Stimulated activated CD8-positive, alpha-beta memory T cell treated with anti-CD3 and anti-CD28 coated beads, Interleukin-4, amount 100 ng/mL, for 1 hour (primary cell): ENCODE measurements at places on chromosomes 5 and 9.

DNA sequence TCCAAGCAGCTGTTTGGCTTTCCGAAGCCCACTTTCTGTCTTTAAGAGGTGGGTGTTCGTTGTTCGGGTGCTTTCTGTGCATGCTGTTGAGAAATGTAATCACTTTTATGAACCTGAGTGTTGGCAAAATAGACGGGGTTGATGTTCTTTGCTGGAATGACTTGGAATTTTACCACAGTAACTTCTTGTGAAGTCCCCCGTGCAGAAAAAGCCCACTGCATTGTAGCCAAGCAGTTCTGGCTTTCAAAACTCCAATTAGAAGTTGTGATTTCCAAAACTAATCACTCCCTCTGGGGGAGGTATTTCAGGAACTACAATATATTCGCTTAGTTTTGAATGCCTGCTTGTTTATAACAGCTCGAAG lies 111.1 kb downstream of the PAM start:
- no peak for DNase-seq

- DNase-seq: no peak
Measured at GRCh38 chr5:143428155-143428554, 24.7 kb upstream of the NR3C1 start.

- no peak for DNase-seq
Measured at GRCh38 chr5:96067894-96068614, 106.4 kb upstream of the ELL2 start.

GRCh38 chr5:17064241-17064640 lies 128.2 kb upstream of the MYO10 start:
- no peak for DNase-seq
